ENCODE measurements at places on chromosomes 7 and 10.

DNA sequence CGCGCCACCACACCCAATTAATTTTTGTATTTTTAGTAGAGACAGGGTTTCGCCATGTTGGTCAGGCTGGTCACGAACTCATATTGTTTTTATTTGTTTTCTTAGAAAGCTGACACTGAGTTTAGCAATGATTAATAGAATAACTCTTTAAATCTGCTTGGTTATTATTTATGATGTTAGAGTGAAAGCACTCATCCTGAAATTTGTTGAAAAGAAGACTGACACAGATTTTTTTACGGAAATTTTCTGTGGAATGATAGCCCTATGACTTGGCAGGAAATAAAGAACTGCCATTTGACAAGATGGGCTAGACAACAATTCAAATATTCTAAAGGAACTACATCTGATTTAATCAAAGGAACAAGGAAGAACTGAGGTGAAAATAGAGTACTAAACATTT is 4.3 kb upstream of the GSAP start:
- DNase-seq = no peak

DNA sequence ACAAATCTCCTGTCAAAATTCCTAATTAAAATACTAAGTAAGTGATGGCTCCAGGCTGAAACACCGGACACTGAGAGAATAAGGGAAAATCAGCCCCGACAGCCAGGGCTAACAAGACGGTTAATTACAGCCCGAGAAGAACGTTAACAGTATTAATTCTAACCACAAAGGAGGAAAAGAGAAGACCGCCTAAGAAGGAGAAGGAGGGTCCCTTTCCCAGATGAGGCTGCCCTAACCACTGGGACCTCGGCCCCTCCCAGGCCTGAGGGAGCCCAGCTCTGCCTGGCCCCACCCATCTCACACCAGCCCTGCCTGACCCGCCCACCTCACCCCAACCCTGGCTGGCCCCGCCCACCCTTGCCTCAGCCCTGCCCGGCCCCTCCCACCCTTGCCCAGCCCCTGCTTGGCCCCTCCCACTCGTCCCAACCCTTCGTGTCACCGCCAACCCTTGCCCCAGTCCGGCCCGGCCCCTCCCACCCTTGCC is 51.3 kb downstream of the PWWP2B start:
- DNase-seq = peak; percentile 41

DNA sequence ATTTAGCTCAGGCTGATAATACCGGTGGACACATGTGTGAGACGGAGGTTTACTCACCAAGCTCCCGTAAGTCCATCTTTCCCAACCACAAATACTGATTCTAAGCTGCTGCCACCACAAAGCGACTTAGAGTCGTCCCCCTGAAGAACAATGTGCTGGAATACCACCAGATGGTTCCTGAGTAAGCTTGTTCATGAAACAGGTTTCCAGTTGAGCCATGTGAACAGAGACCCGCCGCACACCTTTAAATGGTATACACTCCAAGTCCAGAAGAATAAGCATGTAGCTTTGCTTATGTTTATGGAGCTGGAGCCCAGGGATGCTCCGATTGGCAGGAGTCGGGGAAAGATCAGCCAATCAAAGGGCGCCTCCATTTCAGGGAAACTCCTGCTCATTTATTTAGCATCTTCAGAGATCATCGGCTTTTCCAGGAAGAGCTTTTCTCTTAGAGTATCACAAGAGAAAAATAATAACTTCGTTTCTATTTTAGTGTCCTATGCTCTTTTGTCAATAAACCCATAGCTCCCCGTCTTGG is 261.6 kb upstream of the AOAH start:
- peak; percentile 2 for DNase-seq

DNA sequence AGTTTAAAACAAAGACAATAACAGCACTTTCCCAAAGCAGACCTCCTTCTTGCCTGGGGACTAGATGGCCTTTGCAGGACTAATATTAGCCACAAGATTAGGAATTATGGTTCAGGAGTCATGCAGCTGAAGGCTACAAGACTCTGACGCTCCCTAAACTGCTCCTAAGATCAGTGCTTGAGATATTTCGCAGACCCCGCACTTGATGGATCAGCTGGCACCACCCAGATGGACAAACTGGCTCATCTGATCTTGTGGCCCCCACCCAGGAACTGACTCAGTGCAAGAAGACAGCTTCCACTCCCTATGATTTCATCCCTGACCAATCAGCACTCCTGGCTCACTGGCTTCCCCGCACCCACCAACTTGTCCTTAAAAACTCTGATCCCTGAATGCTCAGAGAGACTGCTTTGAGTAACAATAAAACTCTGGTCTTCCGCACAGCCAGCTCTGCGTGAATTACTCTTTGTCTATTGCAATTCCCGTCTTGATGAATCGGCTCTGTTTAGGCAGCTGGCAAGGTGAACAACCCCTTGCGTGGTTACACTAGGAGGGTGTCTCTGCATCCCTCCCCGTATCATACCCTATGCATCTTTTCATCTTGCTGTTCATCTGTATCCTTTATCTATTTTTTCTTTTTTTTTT is 26.9 kb upstream of the NRBF2 start:
- peak; percentile 70 for DNase-seq

- DNase-seq = no peak
These were observed 3.5 kb upstream of the FAM20C start for GRCh38 chr7:188727-189500.

DNA sequence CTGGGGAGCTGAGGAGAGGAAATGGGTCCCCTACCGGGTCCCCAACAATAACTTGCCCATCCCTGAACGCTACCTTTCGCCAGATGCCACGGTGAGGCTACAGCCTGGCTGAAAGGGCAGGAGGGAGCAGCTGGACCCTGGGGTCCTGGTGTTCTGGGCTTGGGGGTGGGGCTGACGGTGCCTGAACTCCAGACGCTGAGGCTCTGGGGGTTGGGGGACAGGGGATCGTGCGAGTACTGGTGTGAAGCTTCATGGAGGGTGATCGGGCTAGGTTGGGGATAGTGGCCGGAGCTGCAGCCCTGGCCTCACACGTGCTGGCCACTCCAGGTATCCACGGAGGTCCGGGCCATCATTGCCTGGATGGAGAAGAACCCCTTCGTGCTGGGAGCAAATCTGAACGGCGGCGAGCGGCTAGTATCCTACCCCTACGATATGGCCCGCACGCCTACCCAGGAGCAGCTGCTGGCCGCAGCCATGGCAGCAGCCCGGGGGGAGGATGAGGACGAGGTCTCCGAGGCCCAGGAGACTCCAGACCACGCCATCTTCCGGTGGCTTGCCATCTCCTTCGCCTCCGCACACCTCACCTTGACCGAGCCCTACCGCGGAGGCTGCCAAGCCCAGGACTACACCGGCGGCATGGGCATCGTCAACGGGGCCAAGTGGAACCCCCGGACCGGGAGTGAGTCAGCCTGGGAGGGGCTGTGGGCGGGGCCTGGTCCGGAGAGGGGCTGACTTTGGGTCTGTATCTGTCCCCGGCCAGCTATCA is 8.3 kb downstream of the AEBP1 start:
- DNase-seq = no peak

- no peak for DNase-seq
These were observed 28.6 kb downstream of the OGDH start for GRCh38 chr7:44634839-44635591.

DNA sequence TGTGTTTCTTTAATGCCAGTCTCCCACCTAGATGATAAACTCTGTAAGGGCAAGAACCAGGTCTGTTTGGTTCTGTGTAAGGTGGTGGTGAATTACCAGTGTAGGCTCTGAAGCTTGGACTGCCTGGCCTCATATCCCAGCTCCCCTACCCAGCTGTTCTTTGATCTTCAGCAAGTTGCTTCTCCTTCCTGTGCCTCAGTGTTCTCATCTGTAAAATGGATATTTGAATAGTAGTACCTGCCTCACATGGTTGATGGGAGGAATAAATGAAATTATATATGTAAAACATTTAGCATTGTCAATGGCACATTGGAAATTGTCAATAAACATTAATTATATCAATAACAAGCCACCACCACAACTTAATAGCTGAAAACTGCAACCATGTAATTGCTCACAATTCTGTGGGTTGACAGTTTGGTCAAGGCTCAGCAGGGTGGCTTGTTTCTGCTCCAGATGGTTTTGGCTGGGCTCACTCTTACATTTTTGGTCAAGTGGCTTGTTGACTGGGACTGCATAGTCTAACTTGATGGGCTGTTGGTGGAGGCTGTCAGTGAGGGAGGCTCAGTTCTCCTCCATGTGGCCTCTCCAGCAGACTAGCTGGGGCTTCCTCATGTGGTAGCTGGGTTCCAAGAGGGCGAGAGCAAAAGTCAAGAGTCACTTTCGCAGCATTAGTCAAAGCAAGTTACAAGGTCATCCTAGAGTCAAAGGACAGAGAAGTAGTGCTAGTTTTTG is 84.5 kb upstream of the DUSP5 start:
- peak; percentile 63 for DNase-seq

DNA sequence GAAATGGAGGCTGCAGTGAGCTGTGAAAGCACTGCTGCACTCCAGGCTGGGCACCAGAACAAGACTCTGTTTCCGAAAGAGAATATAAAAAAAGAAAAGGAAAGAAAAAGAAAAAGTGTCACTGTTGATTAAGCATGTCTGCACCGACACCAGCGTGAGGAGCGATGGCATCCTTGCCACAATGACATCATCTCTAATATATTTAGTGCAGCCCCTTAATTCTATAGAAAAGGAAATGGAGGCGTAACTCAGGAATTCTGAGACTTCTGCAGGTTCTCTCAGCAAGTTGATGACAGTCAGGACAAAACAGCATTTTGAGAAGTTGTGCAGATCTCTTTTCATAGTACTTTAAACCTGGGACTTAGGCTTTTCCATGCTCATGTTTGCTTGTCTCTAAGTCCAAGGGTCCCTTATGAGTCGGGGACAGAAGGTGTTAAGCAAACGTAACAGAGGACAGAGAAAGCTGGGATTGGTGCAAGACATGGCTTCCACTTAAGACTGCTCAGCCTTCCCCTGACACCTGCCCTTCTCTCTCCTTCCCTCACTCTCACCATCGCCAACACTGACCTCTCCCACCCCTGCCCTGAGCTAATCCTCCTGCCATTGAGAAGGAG is 16.9 kb upstream of the ANKRD1 start:
- DNase-seq = peak; percentile 47

GRCh38 chr10:34734918-34735317 is 80.2 kb downstream of the PARD3 start:
- no peak for DNase-seq

DNA sequence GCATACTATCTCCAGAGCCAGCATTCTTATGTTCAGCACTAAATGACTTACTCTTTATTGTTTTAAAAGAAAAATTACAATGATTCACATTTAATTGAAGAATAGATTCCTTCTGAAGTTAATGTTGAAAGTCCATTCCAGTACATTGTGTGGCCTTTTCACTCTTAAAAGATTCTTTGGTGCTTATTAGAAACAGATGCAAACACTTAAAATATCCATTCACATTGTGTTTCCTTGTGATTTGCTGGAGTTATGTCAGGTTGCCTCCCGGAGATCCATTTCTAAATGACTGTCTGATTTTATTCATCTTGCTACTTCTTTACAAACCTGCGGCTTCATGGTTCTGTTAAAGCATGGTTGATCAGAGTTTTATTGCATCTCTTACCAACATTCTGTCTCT is 152.8 kb downstream of the FOXP2 start:
- no peak for DNase-seq

DNA sequence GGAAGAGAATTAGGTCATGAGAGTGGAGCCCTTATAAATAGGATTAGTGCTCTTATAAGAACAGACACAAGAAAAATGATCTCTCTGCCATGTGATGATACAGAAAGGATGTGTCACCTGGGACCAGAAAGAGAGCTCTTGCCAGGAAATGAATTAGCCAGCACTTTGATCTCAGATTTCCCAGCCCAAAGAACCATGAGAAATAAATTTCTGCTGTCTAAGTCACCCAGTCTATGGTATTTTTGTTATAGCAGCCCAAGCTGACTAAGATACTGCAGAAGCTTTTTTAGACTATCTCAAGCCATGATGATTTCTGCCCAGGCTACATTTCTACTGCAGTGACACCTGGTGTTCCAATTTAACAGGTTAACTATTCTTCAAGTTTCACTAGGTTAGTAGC is 84.8 kb downstream of the RSU1 start:
- no peak for DNase-seq

- peak; percentile 89 for DNase-seq
These were observed 58.1 kb downstream of the PRTFDC1 start for GRCh38 chr10:24894309-24894708.

DNA sequence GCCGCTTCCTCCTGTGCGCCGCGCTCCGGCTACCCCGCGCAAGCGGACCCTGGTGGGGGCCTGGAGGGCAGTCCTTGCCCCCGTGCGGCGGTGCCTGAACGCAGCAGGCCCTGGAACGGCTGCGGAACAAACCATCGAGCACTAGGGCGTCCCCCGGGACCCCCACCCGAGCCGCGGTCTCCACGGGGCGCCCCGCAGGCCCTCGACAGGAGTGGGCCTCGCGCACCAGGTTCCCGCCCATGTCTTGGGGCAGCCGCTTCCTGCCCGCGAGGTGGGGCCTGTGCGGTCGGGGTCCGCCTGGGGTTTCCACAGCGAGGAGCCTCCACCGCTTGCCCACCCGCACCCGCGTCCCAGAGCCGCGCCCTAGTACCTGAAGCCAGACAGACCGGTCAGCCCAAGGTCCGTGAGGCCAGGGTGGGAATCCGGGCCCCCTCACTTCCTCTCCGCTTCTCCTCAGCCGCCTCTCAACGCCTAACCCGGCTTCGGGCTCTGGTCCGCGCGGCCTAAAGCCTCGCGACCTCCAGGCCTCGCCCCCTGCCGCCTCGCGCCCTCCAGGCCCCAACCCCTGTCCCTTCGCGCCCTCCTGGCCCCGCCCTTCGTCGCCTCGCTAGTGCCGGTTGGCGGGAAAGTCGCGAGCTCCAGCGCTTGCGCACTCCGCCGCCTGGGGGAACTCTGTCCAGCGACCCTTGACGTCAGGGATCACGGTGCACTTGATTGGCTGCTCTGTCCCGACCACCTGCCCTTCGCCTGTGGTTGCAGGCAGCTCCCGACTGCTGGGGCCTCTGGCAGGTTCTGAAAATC is 7.0 kb upstream of the GBX1 start:
- no peak for DNase-seq

DNA sequence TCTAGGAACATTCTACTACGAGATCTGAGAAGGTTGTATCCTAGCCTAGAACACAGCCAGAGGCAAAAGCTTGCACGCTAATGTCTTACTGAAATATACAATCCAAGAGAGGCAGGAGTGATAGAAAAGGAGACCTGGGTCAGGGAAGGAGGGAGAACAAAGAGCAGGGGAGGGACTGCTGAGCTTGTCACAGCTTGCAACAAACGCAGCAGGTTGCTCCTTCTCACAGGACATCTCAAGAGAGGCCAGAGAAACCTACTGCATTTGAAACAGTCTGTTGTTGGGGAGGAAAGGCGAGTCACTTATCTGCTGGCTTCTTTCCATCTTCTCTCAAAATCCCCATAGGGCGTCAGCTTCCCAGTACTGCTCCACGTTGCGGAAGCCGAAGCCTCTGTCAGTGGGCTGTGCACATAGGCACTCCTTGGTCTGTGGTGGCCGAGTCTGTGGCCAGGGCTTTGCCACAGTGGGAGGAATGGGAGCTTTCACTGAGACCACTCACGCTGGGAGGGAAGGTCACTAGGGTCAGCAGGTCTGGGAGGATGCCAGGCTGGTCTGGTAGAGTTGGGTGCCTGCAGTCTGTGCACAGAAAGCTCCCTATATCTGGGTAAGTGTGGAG is 25.8 kb upstream of the GPNMB start:
- DNase-seq = no peak
